T-cell (primary cell): ENCODE measurements at places on chromosomes 6 and 20.

- DNase-seq: no peak
Observed at GRCh38 chr6:135299256-135299655, 118.1 kb downstream of the MYB start.

GRCh38 chr6:47734831-47735481, 36.6 kb downstream of the ADGRF4 start:
- no peak for DNase-seq

GRCh38 chr6:149856256-149856994, 7.7 kb downstream of the LRP11 start:
- DNase-seq: no peak

DNA sequence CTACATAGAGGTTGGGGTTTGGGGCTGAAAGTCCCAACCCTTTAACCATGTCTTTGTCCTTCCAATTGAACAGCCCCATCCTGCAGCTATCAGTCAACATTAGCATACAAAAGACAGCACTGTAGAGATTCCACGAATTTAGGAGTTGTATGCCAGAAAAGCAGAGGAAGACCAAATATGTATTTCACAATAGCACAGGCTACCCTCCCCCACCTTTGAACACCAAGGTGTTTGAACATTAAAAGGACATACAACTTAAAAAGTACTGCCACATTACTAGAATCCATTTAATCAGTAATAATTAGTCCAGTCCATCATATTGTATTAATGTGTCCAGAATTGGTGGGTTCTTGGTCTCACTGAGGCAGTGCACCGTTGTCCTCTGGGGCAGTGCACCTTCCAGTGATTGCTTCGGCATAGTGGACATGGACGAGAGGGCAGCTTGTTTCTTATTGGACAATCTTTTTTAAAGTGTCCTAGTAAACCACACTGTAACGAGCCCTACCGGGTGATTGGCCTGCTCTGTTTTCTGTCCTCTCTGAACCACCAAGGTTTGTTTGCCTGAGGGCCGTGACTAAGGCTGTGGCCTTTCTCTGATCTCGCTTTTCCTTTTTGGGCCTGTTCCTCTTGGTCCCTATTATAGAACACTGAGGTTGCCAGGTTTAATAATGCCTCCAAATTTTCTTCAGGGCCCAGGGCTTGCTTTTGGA, 36.4 kb downstream of the GSTA4 start:
- no peak for DNase-seq

- DNase-seq: no peak
Observed at GRCh38 chr6:169093066-169093723, 160.5 kb downstream of the THBS2 start.

GRCh38 chr20:62785393-62785792, 10.9 kb upstream of the MRGBP start:
- DNase-seq: no peak

DNA sequence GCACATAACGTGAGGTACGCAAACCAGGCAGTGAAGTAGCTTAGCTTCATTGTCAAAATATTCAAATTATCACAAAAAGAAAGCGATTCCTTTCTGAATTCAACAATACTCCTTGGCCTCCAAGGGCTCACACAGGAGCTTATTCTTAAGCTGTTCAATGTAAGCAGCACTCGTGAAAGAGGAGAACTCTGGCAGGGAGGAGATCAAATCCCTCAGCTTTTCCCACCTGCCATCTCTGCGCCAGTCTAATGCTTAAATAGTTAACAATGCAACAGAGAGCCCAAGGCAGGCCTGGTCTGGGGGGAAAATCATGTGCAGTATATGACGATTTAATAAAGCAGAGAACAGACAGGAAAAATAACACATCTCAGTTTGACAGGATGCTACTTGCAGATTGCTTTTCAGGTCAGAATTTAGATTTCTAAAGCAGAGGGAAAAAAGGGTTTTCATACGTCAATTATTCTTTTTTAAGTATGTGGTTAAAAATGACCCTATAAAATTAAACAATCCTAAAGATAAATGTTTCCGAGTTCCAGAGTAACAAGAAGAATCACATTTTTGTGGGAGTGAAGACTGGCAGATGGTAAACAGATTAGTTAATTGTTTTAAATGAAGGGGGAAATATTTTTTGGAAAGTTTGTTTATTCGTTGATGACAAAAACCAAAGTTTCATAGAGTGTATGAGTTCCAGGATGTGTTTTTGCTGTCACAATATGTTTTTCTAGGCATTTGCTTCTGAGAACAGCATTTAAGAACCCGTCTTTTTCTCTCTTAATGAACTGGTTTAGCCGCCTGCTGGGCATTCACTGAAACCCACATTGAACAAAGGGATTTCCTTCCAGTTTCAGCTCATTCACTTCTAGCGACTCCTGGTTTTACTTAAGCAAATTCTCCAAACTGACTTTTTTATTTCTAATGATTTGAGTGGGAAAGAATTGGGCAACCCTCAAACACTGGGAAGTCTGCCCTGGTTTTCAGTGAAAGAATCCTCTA, 45.9 kb downstream of the PLAGL1 start:
- DNase-seq: no peak

GRCh38 chr6:152462716-152463115, 174.4 kb downstream of the SYNE1 start:
- DNase-seq: no peak

DNA sequence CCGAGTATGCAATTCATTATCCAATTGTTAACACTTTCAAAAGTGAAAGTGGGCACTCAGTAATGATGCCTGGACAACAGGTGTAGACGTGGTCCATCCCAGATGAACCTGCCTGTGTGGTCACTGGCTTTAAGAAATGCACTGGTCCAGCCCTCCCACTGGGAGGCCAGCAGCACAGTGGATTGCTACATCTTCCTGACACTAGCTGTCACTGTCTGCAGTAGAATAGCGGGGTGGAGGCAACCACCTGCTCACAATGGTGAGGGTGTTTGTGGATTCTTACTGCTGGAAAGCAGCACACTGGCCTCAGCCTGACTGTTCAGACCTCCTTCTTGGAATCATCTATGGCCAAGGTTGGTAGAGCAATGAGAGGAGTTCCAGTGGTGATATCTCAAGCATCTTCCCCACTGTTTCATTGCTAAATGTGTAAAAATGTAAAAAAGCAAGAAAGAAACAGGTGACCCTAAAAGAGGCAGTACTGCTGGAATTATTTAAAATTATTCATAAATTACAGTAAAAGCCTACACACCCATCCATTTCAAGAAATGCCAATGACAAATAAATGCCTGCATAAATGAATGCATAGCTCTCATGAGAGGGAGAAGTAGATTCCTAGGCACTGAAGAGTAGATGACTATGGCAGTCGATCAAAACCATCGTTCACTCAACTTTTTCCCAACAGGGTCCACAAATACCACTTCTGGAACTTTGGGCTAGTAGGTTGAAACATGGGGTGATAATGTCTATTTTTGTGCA, 228.0 kb upstream of the PLN start:
- no peak for DNase-seq

- no peak for DNase-seq
Observed at GRCh38 chr6:114024746-114025145, 53.8 kb upstream of the HDAC2 start.

- DNase-seq: no peak
Observed at GRCh38 chr6:17015144-17015543, 86.7 kb upstream of the STMND1 start.
